ENCODE measurements at places on chromosomes 3 and 15. TPM values are rescaled to one million over a fixed set of nuclear protein-coding genes. Genes with fewer than 3 reads are reported as not detected.

IL12A gene
- total RNA-seq, result 0.82 TPM

SLC12A1 gene
- total RNA-seq, result 1.0 TPM

RAD51 gene
- 42.4 TPM for total RNA-seq

SCG5 gene
- total RNA-seq, result 16.9 TPM

- no peaks in the 10 kb centered on the region for H3K36me3 ChIP-seq
- no peak overlapping the region for H3K4me3 ChIP-seq
- no peak for DNase-seq
- no peaks in the 10 kb centered on the region for H3K27me3 ChIP-seq
- no peak overlapping the region for H3K27ac ChIP-seq
Observed at GRCh38 chr15:87733541-87733941, 523.0 kb downstream of the NTRK3 start.

DNA sequence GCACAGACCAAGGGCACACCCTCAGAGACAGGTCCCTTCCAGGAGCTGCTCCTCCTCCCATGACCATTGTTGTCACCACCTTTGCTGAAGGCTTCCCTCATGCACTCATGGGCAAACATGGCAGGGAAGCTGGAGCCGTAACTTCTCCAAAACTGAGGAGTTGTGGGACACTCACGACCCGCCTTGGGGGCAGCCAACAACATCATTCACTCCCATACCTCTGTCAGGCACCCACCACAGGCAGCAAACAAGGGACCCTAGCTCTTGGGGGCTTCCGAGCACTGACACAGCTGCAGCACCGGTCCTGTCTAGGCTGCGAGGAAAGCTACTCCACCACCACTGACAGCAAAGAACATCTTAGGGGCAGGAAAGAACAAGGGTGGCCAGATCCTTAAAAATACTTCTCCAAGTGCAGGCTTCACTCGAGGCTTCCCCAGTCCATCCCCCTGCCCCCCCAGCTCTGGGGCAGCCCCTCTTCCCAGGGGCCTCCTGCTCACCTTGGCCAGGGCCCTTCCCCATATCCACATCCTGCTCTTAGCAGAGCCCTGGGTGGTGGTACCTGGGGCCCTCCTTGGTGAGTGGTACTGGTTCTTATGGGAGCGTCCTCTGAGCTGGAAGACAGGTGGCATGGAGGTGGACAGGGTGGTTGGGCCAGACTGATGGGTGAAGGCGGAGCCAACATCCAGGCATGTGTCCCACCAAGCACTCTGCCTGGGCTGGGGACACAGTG, 28.0 kb upstream of the DUSP7 start:
- H3K27ac ChIP-seq, result no peak overlapping the region
- no peak for DNase-seq
- no peaks in the 10 kb centered on the region for H3K36me3 ChIP-seq

GRCh38 chr15:77107531-77108355, 36.8 kb upstream of the TSPAN3 start:
- H3K4me1 ChIP-seq, result no peaks in the 10 kb centered on the region
- H3K27ac ChIP-seq, result no peak overlapping the region
- DNase-seq, result peak; percentile 38
- H3K27me3 ChIP-seq, result no peaks in the 10 kb centered on the region
- H3K4me3 ChIP-seq, result no peak overlapping the region

DNA sequence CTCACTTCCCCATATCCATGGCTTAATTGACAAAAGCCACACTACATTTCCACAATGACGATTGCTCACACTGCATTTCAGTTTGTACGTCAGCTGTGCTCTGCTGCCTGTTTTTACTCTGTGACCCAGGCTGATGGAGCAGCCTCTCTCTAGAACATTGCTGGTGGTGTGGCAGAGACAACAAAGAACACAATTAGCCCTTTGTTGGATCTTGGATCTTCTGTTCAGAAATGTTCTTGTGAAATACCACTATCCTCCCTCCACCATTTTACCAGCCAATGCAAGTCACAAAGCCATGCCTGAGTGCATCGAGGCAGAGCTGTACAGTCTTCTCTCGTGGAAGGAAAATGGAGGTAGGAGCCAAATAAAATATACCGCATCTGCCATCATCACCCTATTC, 56.9 kb upstream of the TBC1D5 start:
- H3K27me3 ChIP-seq, result no peaks in the 10 kb centered on the region
- no peak overlapping the region for H3K4me3 ChIP-seq
- H3K36me3 ChIP-seq, result no peaks in the 10 kb centered on the region
- DNase-seq, result no peak
- no peaks in the 10 kb centered on the region for H3K4me1 ChIP-seq

GRCh38 chr3:111769110-111769991, 89.7 kb upstream of the PHLDB2 start:
- H3K27ac ChIP-seq, result no peak overlapping the region
- no peaks in the 10 kb centered on the region for H3K27me3 ChIP-seq
- H3K4me1 ChIP-seq, result no peaks in the 10 kb centered on the region
- H3K4me3 ChIP-seq, result no peak overlapping the region

DNA sequence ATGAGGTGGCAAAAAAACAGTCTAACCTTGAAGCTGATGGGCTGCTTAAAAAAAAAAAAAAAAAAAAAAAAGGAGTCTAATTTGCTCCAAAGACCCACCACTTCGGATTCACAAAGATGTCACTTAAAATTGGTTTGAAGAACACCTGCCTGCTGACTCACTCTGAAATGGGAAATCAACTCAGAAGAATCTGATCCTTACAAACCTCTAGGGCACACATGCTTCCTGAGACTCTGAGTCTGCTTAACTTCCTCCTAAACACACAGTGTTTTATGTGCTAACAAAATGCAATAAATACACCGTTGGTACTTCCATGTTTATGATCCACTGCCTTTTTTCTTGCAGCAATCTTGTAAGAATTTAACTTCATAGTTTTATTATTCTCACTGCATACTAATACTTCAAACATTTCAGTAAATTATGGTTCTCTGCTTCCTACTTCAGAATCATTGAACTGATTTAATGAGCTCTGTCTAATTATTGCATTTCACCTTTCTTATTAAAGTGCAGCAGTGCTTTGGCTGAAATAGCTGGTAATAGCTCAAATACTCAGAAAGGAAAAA, 73.0 kb upstream of the FRMD4B start:
- no peak for DNase-seq
- H3K27me3 ChIP-seq, result no peaks in the 10 kb centered on the region
- no peaks in the 10 kb centered on the region for H3K36me3 ChIP-seq
- H3K27ac ChIP-seq, result no peak overlapping the region

DNA sequence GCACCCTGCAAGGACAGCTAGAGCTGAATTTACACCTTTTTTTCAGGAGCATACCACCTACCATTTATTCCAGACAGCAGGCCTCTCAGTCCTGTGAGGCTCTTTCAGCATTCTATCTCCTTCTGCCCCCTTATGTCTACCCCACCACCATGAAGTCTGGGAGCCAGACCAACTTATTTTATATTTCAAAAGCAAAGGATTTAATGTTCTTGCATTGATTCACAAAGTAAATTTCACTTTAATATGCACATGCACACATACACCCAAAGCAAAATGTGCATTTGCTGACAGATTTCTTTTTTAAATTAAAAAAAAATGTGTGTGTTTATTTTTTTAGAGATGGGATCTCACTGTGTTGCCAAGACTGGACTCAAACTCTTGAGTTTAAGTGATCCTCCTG, 264.2 kb upstream of the LRRC3B start:
- no peak overlapping the region for H3K27ac ChIP-seq
- H3K27me3 ChIP-seq, result no peaks in the 10 kb centered on the region
- H3K36me3 ChIP-seq, result no peaks in the 10 kb centered on the region
- no peak for DNase-seq

GRCh38 chr3:38102444-38102814, 34.5 kb downstream of the ACAA1 start:
- DNase-seq, result no peak
- H3K36me3 ChIP-seq, result no peaks in the 10 kb centered on the region

DNA sequence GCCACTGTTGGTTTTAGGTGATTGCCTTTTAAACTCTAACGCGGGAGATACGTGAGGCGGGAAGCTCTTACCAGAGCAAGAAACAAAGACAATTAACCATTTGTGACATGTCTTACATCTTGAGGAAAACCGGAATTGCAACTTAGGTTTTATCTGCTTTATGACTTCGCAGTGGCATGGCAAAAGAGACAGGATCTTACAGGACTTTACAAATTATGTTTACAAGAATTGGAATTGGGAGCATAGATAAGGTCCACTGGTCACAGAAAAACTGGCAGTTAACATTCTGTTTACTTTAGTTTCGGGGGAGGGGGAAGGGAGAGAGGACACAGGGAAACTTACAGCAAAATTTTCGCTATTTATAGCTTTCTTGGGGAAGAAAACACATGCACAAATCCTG, 1119.6 kb downstream of the ZPLD1 start:
- no peaks in the 10 kb centered on the region for H3K36me3 ChIP-seq
- peaks cover 2% of the 10 kb centered on the region for H3K4me1 ChIP-seq

DNA sequence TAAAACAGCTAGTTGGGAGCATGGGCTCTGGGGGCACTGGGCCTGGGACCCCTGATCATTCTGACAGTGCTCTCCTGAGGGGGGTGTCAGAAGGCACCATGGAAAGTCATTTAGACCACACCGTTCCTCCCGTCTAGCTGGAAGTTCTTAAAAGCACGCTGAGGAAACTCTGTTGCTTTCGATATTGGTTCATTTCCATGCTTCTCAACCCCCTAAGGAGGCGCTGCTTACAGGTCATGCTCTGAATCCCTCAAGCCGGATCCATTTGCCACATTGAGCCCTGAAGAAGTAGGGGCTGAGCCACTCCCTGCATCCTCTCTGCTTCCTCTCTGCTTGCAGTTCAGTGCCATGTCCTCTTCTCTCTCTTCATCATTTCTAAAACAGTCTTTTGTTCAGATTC, 187.2 kb downstream of the CACNA2D3 start:
- no peak overlapping the region for H3K27ac ChIP-seq
- no peaks in the 10 kb centered on the region for H3K4me1 ChIP-seq
- H3K27me3 ChIP-seq, result no peaks in the 10 kb centered on the region
- DNase-seq, result no peak
- no peaks in the 10 kb centered on the region for H3K36me3 ChIP-seq
- no peak overlapping the region for H3K4me3 ChIP-seq

DNA sequence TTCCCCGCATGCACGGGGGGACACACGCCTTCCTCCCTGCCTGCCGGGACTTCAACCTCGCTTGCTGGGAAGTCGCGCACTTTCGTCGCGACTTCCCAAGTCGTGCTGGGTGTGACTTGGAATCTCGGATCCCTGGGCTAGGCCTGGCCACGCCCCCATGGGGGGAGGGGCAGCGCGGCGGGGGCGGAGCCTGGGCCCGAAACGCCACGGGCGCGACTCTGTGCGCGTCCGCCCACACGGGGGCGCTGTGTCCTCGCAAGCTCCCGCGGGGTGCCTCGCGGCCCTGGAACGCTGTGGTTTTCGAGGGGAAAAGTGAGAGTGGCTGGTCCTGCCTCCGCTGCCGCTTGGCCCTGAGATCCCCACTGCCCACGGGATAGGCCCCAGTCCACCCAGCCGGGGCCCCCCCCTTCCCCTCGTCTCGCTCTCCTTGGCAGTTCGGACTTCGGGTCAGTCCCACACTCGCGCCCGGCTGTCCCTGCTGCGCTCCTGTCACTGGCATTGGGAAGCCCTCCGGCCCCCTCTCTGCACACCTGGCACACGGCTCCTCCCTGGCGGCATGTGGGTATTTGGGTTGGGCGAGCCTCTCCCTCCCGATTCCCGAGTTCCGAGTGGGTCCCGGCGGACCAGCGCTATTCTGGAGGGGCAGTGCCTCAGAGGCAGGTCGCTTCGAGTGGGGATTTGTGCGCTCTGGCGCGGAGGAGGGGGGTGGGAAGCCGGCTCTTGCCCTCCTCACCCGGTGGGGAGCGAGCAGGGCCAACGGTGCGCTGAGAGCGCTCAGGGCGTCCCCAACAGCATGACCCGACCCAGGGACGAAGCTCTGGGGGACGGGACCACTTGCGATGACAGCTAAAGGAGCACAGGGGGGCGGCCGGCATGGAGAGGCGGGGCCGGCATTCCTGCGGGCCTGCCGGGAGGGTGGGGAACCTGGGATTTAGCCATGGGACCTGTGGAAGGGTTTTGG, 23.6 kb downstream of the SEC61A1 start:
- peak; percentile 82 for DNase-seq
- H3K4me3 ChIP-seq, result peak overlapping the region; percentile 62
- peaks cover 3% of the 10 kb centered on the region for H3K36me3 ChIP-seq
- peaks cover 14% of the 10 kb centered on the region for H3K4me1 ChIP-seq
- no peak overlapping the region for H3K27ac ChIP-seq

DNA sequence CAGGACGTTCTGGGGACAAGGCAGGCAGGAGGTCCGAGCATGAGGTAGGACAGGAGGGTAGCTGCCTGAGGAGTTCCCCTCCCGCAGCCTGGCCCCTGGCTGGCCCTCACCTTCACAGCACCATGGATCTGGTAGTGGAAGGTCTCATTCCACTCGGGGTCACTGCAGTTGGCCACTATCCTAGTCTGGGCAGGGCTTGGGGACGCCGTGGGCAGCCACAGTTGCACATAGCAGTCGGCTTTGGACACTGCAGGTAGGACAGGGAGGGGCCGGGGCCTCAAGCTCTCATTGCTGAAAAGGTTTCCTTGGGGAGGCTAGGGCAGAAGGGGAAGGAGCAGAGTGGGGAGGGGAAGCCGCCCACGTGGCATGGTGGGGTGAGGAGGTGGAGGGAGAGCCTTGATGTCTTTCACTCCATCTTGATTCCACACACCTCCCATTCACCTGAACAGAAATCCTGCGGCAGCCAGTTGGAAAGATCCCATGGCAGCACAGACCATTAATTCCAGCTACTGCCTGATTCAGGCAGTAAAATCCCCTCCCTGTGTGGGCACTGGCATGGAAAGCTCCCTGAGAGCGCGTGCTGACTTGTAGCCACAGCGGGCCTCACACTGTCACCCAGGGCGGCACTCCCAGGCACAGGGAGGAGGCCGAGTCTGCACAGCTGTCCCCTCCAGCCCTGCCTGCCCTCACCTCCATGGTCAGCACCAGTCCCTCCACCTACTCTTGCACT, 2.1 kb downstream of the PLA2G4F start:
- DNase-seq, result no peak
- H3K36me3 ChIP-seq, result no peaks in the 10 kb centered on the region
- H3K4me3 ChIP-seq, result no peak overlapping the region
- H3K27ac ChIP-seq, result no peak overlapping the region
- no peaks in the 10 kb centered on the region for H3K27me3 ChIP-seq
- H3K4me1 ChIP-seq, result no peaks in the 10 kb centered on the region

- no peaks in the 10 kb centered on the region for H3K4me1 ChIP-seq
- no peak for DNase-seq
- no peak overlapping the region for H3K4me3 ChIP-seq
- no peak overlapping the region for H3K27ac ChIP-seq
- H3K36me3 ChIP-seq, result no peaks in the 10 kb centered on the region
Observed at GRCh38 chr15:95470529-95470928, 860.0 kb upstream of the NR2F2 start.

- H3K4me3 ChIP-seq, result no peak overlapping the region
- H3K27me3 ChIP-seq, result no peaks in the 10 kb centered on the region
- no peaks in the 10 kb centered on the region for H3K4me1 ChIP-seq
Observed at GRCh38 chr3:194431554-194431953, 32.5 kb upstream of the GP5 start.

GRCh38 chr3:33428734-33429133, 11.5 kb downstream of the UBP1 start:
- 0 out of 2 replicates have a peak, but pooled peaks cover 2% of the 10 kb centered on the region for H3K36me3 ChIP-seq
- no peak overlapping the region for H3K27ac ChIP-seq
- peaks cover 36% of the 10 kb centered on the region for H3K4me1 ChIP-seq
- no peak overlapping the region for H3K4me3 ChIP-seq
- DNase-seq, result no peak
